ENCODE measurements at places on chromosomes 2 and 18. TPM values are rescaled to one million over a fixed set of nuclear protein-coding genes. Genes with fewer than 3 reads are reported as not detected.

DNA sequence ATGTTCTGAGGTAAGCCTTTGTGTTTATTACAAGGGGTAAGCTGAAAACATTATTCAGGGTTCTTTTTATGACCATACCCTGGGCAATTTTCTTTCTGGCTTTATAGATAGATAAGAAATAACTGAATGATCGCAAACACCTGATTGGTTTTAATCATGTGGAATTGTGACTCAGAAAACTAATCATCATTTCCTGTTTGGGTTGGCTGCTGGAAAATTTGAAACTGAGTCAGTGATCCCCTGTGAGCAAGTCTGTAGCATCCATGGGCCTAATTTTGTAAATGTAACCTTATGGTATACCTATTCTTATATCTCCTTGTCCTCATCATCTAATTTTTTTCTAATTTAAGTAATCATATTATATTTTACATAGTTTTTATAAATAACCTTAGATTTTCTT lies 34.3 kb downstream of the CCDC68 start:
- H3K27me3 ChIP-seq: no peaks in the 10 kb centered on the region
- H3K4me1 ChIP-seq: no peaks in the 10 kb centered on the region
- H3K4me3 ChIP-seq: no peak overlapping the region
- DNase-seq: no peak

- H3K4me3 ChIP-seq: no peak overlapping the region
- no peaks in the 10 kb centered on the region for H3K36me3 ChIP-seq
- DNase-seq: no peak
- H3K4me1 ChIP-seq: no peaks in the 10 kb centered on the region
These were observed 136.7 kb downstream of the CCBE1 start for GRCh38 chr18:59560556-59560955.

GRCh38 chr2:200447139-200447855 lies 62.6 kb downstream of the KCTD18 start:
- no peak overlapping the region for H3K27ac ChIP-seq
- no peak overlapping the region for H3K4me3 ChIP-seq
- no peaks in the 10 kb centered on the region for H3K27me3 ChIP-seq
- no peak for DNase-seq
- no peaks in the 10 kb centered on the region for H3K4me1 ChIP-seq
- no peaks in the 10 kb centered on the region for H3K36me3 ChIP-seq

GRCh38 chr2:28751956-28752630 lies 463 bp downstream of the PPP1CB start:
- peak overlapping the region; percentile 86 for H3K4me3 ChIP-seq
- H3K27ac ChIP-seq: peak overlapping the region; percentile 98
- DNase-seq: peak; percentile 58
- H3K4me1 ChIP-seq: peaks cover 61% of the 10 kb centered on the region

COL6A3 gene
- total RNA-seq: 1.3 TPM
